Activated CD8-positive, alpha-beta memory T cell treated with anti-CD3 and anti-CD28 coated beads for 36 hours (primary cell): ENCODE measurements at places on chromosomes 2 and 18. TPM values are rescaled to one million over a fixed set of nuclear protein-coding genes. Genes with fewer than 3 reads are reported as not detected.

Gene ANKRD62
- not detected for total RNA-seq

Gene APCDD1
- total RNA-seq: not detected

Gene ANKRD29
- total RNA-seq: not detected

Gene HOXD11
- not detected for total RNA-seq

Gene MAB21L4
- not detected for total RNA-seq

Gene SAG
- not detected for total RNA-seq

Gene CROCC2
- not detected for total RNA-seq
